ENCODE measurements at places on chromosomes 7 and 10. TPM values are rescaled to one million over a fixed set of nuclear protein-coding genes. Genes with fewer than 3 reads are reported as not detected.

DNA sequence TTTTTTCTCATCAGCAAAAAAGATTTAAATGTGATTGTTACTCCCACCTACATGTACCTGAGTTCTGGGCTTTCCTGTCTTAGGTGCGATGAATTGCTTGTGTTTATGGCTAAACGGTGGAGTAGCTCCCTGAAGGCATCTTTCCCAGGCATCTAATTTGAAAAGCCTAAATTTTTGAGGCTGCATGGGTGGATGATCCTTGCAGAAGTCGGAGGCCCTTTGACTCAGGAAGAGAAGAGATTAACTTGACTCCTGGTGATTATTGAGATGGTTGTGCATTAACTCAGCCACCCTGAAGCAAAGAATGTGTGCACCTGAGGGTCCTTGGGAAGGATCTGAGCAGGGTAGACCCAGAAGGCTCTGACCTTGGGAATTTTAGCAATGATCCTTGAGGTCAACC is 155.6 kb upstream of the SEMA3C start:
- DNase-seq: no peak

- no peak for DNase-seq
Observed at GRCh38 chr10:71985542-71986250, 21.5 kb downstream of the CHST3 start.

DNA sequence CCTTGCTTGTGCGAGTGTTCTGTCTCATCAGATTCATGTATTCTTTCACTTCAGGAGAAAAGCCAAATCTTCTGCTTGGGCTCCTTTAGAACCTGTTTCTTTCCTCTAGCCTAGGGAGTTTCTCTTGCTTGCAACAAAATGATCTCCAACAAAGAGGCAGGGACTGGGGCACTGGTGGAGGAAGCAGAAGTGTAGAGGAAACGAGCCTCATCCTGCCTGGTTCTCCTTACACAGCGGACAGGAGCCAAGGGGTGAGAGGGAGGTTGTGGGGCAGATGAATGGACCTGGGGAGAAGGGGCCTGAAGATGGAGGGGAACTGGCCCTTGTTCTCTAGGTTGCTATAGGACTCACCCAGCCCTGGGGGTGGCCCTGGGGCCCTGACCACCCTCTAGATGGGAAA is 141.1 kb downstream of the PKD1L1 start:
- DNase-seq: no peak

- DNase-seq: no peak
Observed at GRCh38 chr7:10138087-10138854, 835.4 kb upstream of the PHF14 start.

GRCh38 chr10:70296406-70296899 is 12.6 kb upstream of the NPFFR1 start:
- peak; percentile 73 for DNase-seq

GRCh38 chr10:99782447-99783286 is at the start of gene ABCC2:
Gene ABCC2 (plus strand): TSS chr10:99782640. CDS start chr10:99782845, 205 bp downstream.
- no peak for DNase-seq

- DNase-seq: no peak
Observed at GRCh38 chr7:36928311-36928710, 204.0 kb upstream of the AOAH start.

- DNase-seq: peak; percentile 63
Observed at GRCh38 chr10:27742195-27743011, 3.2 kb downstream of the MKX start.

DNA sequence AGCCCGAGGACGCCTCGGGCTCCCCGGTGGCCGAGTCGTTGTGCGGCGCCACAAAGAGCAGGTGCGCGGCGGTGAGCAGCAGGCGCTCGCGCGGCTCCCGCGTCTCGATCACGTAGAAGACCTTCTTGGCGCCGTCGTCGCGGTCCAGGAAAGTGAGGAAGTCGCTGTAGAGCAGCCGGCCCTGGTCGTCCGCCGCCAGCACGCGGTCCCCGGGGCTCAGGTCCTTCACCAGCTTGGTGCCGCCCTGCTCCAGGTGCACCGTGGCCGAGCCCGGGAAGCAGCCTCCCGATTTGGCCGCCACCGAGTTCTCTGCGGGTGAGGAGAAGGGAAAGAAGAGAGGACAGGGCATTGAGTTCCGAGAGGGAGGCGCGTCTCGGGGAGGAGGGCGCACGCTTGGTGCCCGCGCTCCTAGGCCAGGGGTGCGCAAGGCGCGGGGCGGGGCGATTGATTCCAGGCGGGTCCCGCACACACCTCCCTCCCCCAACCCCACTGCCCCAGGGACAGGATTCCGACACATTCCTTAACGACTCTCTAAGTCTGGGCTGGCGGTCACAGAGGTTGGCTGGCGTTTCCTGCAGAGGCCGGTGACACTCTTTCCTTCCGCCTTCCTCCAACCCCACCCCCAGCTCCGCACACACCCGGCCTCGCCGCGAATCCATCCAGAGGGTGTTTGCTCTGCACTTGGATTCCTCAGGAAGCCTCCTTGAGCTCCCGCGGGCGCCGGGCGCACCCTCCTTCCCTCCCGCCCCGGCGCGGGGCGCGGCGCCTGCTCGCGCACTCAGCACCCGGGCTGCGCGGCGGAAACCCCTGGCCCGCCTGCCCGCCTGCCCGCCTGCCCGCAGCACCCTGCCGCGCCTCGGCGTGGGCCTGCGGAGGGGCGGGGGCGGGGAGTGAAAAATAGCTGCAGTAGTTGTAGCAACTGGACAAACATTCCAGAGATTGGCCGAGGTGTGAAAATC is 8.6 kb downstream of the SHH start:
- no peak for DNase-seq

SEC31B gene
- total RNA-seq: 4.7 TPM

ABCC2 gene
- total RNA-seq: 0.66 TPM
